KG1 (cell line): ENCODE measurements at places on chromosomes 4 and X.

DNA sequence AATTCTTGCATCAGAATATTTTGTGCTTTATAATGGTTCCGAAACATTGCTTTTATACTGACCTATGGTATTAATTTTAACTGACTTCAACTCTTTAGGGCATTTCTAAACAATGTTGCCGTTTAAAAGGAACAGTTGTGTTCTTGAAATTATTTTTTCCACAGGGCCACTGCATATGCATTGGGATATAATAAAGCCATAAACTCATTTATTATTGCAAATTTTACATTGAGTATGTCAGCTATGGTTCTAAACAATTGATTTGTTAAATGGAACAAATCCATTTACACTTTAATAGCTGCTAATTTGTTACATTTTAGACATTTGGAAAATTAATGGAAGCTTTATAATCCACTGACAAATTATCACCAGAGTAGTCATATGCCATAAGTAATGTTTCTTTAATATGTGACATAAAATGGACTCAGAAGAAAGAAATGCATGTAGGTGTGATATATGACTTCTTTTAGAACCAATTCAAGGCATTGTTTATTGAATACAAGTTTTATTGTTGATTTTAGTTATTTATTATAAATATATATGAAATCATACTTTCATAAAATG is 553.3 kb downstream of the TLL1 start:
- DNase-seq, result no peak

DNA sequence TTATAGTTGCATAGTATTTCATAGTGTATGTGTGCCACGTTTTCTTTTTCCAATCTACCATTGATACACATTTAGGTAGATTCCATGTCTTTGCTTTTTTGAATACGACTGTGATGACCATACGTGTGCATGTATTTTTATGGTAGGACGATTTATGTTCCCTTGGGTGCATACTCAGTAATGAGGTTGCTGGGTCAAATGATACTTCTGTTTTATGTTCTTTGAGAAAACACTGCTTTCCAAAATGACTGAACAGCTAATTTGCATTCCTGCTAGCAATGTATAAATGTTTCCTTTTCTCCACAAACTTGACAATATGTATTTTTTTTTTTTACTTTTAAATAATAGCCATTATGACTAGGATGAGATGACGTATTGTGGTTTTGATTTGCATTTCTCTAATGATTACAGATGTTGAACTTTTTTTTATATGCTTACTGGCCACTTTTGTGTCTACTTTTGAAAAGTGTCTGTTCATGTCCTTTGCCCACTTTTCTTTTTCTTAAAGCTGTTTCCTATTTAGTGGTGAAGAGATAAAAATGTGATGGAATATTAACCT is 969.5 kb upstream of the NDST4 start:
- DNase-seq, result no peak

GRCh38 chrX:123570011-123570590 is 162.8 kb downstream of the THOC2 start:
- DNase-seq, result no peak

DNA sequence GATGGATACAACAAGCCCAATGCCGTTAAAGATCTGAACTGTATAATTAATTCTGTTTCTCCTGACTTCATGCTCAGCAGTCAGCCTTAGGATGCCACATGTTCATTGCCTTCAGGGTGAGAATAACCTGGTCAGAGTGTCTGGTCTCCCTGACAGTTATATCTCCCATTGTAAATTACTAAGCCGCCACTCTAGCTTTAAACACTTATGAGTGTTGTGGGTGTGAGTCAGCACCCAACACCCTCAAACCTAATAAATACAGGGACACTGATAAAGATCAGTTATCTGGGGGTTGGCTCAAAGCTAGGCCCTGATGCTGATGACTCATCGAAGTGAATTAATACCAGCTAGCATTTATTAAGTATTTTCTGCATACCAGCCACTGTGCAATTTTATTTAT is 64.9 kb upstream of the DYNLT3 start:
- DNase-seq, result no peak

- no peak for DNase-seq
Observed at GRCh38 chrX:133923113-133923512, 62.3 kb downstream of the GPC3 start.
